ENCODE measurements at places on chromosomes 2 and 18.

DNA sequence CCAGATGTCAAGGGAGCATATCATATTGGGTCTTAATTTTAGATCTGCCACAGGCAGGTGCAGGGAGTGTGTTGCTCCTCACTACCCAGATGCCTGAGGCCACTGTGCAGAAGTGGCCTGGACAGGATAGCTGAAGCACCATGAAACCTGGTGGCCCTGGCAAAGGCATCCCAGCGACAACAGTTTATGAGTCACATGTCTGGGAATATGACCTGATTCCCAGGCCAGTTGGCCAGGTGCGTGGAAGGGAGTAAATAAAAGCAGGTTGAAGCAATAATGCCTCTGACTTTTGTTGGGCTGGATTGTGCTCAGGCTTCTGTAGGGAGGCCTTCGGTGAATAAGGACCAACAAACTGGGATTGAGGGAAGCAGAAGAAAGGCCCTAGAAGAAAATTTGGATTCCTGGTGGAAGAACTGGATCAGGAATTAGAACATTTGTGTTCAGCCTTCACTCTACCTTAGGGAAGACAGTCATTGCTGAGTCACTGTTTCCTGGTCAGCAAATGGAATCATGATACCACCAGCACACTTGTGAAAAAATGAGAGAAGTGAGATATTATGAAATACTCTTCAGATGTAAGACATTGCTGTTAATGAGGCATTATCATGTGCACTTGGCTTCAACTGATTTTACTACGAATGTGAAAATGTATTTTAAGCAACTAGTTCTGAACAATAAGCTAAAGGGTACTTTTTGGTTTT is 78.4 kb upstream of the ZNF516 start:
- DNase-seq: no peak

- DNase-seq: no peak
Measured at GRCh38 chr2:151928380-151928779, 100.2 kb upstream of the ARL5A start.

- no peak for DNase-seq
Measured at GRCh38 chr18:69691008-69691760, 256.5 kb downstream of the CD226 start.

- peak; percentile 14 for DNase-seq
Measured at GRCh38 chr2:179263446-179264367, 925 bp downstream of the SESTD1 start.

- no peak for DNase-seq
Measured at GRCh38 chr2:84017010-84017409, 442.1 kb downstream of the SUCLG1 start.

- DNase-seq: peak; percentile 75
Measured at GRCh38 chr2:230905448-230906421, 19.3 kb downstream of the GPR55 start.
